ENCODE measurements at places on chromosomes 4 and X. TPM values are rescaled to one million over a fixed set of nuclear protein-coding genes. Genes with fewer than 3 reads are reported as not detected.

Gene SEPSECS
- total RNA-seq, result 8.0 TPM

Gene TLR10
- total RNA-seq, result not detected

Gene ZNF157
- total RNA-seq, result 0.43 TPM

Gene RNF150
- total RNA-seq, result 0.26 TPM

Gene GPR173
- total RNA-seq, result 1.9 TPM

Gene TAF7L
- total RNA-seq, result 0.95 TPM

Gene NPY1R
- total RNA-seq, result not detected

Gene ADAM29
- not detected for total RNA-seq

Measured in bronchial smooth muscle cell (primary cell).